ENCODE measurements at places on chromosomes 11 and 22. TPM values are rescaled to one million over a fixed set of nuclear protein-coding genes. Genes with fewer than 3 reads are reported as not detected.

Gene PSMA1
- 412 TPM for polyA plus RNA-seq

Gene GAB4
- polyA plus RNA-seq = not detected

Gene ZNF214
- polyA plus RNA-seq = not detected

Gene RAG1
- polyA plus RNA-seq = 0.44 TPM

GRCh38 chr11:33052231-33052630 lies 12.9 kb downstream of the TCP11L1 start:
- no peak overlapping the region for H3K4me3 ChIP-seq
- no peaks in the 10 kb centered on the region for H3K27me3 ChIP-seq
- no peaks in the 10 kb centered on the region for H3K36me3 ChIP-seq
- H3K27ac ChIP-seq = no peak overlapping the region
- no peak for DNase-seq
- H3K4me1 ChIP-seq = no peaks in the 10 kb centered on the region

GRCh38 chr22:44026630-44027511 lies 2.8 kb downstream of the PARVB start:
- DNase-seq = peak; percentile 89
- H3K4me3 ChIP-seq = peak overlapping the region; percentile 78
- no peaks in the 10 kb centered on the region for H3K27me3 ChIP-seq
- peaks cover 4% of the 10 kb centered on the region for H3K36me3 ChIP-seq

GRCh38 chr11:69440876-69441275 lies 40.6 kb upstream of the LINC01488 start:
- no peak overlapping the region for H3K4me3 ChIP-seq
- no peak overlapping the region for H3K27ac ChIP-seq
- DNase-seq = no peak

DNA sequence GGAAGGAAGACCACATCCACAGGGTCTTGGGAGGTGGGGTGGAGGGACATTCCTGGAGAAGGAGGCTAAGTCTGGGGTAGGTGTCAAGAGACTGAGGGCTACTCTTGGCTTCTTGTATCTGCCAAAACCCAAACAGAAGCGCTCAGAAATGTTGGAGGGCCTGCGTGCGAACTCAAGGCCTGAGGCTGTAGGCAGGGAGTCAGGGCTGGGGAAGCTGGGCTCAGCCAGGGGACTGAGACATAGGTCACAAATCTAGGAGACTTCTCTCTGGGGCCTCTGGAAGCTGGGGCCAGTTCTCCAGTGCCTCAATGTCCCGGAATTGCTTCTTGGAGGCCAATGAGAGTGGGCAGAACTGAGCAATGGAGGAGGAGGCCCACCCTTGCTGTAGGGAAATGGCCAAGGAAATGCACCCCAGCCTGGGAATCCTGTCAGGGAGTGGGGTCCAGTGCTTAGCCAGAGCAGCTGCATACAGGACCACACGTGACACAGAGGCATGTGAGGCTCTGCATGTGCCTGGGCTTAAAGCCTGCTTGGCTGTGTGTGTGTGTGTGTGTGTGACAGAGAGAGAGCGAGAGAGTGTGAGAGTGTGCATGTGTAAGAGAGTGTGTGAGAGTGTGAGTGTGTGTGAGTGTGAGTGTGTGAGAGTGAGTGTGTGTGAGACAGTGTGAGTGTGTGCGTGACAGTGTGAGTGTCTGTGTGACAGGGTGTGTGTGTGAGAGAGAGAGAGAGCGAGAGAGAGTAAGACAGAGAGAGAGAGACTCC lies 141.3 kb downstream of the ST3GAL4 start:
- H3K4me1 ChIP-seq = no peaks in the 10 kb centered on the region
- peaks cover 7% of the 10 kb centered on the region for H3K27me3 ChIP-seq
- H3K4me3 ChIP-seq = no peak overlapping the region
- no peaks in the 10 kb centered on the region for H3K36me3 ChIP-seq
- no peak overlapping the region for H3K27ac ChIP-seq

Data from GM12878 (cell line).